ENCODE measurements at places on chromosomes 11 and 22.

GRCh38 chr11:37038911-37039310 lies 440.9 kb upstream of the RAG2 start:
- DNase-seq: no peak

GRCh38 chr11:813456-814096 lies 3.8 kb downstream of the RPLP2 start:
- no peak for DNase-seq

GRCh38 chr11:93903989-93904388 lies 53.6 kb upstream of the VSTM5 start:
- DNase-seq: no peak

DNA sequence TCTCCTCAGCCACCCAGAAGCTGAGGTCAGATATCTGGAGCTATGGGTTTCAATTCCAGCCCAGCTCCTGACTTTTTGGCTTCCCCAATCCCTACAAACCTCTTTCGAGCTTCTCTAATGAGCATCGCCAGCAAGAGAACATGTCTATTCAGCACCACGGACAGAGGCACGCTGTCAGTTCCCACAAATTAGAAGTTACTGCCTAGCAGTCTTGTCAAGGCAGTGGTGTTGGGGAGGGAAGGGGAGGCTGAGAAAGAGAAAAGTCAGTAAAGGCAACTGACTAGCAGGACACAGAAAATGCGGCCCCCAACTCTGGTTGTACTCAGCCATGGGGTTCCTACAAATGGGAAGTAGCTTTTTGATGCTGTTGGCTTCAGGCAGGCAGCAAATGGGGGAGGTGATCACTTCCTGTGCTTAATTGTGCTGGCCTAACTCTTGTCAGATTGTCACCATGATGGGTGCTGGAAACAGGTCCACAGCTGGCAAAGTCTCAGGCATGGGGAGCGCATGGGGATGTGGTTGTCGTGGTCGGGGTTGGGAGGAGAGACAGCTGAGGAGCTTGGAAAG lies 205.9 kb downstream of the ST3GAL4 start:
- DNase-seq: no peak

- no peak for DNase-seq
Observed at GRCh38 chr11:76803811-76804600, 20.9 kb downstream of the TSKU start.

DNA sequence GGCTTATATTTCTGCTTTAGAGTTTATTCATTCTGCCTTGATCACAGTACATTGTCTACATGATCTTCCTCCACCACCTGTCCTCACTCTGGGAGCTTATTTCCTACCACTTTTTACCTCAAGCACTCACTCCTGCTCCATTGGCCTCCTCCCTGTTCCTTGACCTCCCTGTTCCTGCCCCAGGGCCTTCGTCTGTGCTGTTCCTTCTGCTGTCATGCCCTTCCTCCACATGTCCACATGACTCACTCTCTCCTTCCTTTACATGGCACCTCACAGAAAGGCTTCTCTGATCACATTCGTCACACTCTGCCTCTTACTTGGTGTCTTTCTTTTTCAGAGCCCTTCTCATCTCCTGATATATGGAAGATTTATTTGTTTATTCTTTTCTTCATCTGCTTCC lies 103.0 kb downstream of the FBXO7 start:
- DNase-seq: no peak

- DNase-seq: no peak
Observed at GRCh38 chr22:49381595-49382450, 445.9 kb downstream of the BRD1 start.

DNA sequence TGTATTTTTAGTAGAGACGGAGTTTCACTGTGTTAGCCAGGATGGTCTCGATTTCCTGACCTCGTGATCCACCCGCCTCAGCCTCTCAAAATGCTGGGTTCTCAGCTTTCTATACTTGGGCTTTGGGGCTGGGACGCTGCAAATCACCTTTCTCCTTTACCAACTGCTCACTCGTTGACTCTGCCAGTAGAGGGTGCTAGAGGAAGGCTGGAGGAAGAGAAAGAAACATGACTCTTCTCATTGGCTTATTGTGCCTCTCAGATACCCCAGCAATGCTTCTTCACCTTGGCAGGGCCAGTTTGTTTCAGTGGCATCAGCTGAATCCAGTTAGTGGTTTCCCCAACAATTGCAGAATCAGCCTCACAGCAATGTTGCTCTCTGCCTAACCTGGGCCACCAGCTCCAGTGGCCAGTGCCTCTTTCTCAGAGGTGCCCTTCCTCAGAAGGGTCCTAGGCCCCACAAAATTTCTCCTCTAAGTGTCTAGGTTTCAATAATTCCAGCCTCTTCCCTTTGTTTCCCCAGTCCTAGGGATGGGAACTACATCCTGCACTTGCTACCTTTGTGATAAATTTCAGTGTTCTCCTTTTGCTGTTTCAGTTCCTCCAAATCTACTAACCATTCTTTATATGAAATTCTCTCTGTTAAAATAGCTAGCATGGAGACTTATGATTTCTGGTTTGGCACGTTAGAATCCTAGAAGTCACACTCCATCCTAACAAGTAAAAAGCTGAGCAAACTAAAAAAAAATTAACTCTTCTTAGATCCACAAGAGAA lies 71.5 kb upstream of the VSTM5 start:
- DNase-seq: peak; percentile 70

GRCh38 chr11:64461081-64461480 lies 102.1 kb downstream of the RPS6KA4 start:
- no peak for DNase-seq

DNA sequence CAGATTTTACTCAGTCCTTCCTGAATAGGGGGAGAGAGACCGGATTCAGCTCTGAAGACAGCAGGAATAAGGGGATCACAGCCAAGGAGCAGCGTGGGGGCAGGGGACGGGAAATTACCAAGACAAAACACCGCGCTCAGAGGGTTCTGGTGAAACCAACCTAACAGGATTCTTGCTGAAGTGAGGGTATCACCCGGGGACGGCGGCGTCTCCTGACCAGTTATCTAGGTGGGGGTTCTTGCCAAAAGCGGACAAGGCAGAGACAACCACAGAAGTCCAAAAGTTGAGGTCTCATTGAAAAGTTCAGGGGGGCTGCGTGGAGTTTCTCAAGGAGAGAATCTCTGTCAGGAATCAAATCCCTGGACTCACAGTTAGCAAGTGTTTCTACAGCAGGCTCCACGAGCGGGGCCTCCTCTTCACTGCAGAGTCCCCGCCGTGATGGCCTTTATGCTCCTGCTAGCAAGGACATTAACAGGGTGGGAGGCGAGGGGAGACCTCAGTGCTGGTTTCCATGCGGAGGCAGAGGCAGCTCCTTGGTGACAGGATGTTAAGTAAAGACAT lies 291.0 kb downstream of the BRD1 start:
- no peak for DNase-seq

- no peak for DNase-seq
Observed at GRCh38 chr22:42296883-42297282, 26.4 kb upstream of the TCF20 start.

GRCh38 chr11:112162761-112163546 lies 940 bp downstream of the IL18 start:
- no peak for DNase-seq

DNA sequence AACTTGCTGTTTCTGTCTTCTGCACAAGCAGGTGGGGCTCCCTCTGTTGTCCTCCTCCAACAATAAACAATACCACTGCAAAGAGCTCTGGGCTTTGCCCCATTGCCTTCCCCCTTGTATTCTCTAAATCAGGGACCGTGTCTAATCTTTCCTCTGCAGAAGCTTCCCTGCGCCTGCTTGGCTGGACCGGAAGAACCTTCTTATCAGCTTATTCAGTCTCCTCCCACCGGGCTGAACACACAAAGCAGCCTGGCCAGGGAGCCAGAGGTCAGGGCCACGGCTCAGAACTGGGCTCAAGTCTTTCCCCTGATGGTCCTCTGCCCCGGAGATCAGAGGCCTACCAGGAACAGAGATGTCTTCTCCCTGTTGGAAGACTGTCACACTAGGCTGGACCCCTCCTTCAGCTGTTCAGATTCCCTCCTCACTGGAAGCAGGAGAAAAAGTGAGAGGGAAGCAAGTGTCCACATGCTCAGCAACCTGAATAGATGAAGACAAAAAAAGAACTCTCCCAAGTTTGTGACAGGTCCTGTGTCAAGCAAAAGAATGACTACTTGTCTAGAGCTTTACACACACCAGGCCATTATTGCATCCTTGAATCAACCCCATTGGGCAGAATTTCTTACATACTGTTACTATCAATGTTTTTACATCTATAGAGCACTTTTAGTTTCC lies 63.7 kb downstream of the RAB30 start:
- DNase-seq: no peak

GRCh38 chr11:94500181-94500580 lies 6.4 kb downstream of the ANKRD49 start:
- no peak for DNase-seq

- DNase-seq: no peak
Observed at GRCh38 chr22:22684580-22685561, 40.5 kb downstream of the GGTLC2 start.

GRCh38 chr11:64263021-64263946 lies 12.0 kb downstream of the PLCB3 start:
- no peak for DNase-seq

GRCh38 chr11:9847636-9848035 lies 183.8 kb downstream of the SWAP70 start:
- no peak for DNase-seq

DNA sequence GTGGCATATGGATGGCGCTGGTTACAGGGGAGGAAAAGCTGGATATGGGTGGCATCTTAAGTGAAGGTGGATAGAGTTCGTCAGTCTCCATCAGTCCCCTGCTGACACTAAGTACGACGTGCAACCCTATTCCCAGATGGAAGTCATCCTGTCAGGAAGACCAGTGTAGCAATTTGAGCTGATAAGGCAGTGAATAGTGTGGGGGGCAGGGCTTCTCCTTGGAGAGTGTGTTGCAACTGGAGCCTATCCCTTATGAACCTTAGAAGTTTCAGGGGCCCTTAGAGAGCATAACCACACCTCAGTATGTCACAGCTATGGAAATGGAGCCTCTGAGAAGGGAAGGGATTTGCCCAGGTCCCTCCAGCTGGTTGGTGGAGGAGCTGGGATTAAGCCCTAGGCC lies 36.1 kb upstream of the ANKK1 start:
- DNase-seq: no peak

DNA sequence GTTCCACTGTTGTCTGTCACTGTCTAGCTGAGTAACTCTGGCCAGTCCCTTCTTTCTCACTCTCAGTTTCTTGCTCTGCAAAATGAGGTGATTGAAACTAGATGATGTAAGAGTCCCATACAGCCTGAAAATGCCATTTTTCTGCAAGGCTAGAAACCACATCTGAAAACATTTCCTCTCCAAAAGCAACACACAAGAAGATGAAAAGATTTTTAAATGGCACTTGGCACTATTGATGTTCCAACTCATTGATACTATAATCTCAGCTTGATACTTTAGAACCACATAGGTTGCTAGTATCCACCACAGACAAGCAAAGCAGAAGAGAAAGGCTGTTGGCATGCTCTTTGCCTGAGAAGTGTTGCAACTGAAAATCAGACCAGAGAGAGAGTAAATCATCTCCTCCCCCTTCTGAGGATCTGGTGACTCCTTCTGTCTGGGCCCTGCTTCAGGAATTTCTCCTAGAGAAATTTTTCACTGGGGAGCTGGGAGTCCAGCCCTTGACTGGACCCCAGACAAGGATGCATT lies 1217.9 kb downstream of the LRRC4C start:
- DNase-seq: no peak

- no peak for DNase-seq
Observed at GRCh38 chr11:44371706-44372105, 61.8 kb upstream of the ALX4 start.

- no peak for DNase-seq
Observed at GRCh38 chr11:126053415-126054286, 9.0 kb downstream of the CDON start.

GRCh38 chr11:67280788-67281551 lies 8.1 kb upstream of the ANKRD13D start:
- DNase-seq: no peak

GRCh38 chr11:6607190-6607795 lies 3.7 kb downstream of the ILK start:
- no peak for DNase-seq

DNA sequence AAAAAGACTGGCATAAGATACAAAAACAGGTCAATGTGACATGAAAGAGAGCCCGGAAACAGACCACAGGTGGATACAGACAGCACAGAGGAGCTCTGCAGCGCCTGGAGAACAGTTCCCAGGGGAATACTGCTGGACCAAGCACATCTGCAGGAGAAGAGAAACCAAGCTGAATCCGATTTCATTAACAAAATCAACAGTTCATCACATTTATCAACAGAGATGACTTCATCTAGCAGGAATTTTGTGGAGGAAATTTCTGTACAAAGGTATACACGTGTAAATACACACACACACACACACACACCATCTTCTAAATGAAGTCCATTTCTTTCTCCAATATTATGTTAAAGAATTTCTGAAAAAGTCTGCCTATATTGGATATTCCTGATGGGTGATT lies 17.1 kb downstream of the YPEL1 start:
- no peak for DNase-seq

GRCh38 chr11:87535513-87535912 lies 497.8 kb downstream of the TMEM135 start:
- DNase-seq: no peak

- no peak for DNase-seq
Observed at GRCh38 chr22:19995611-19996339, 20.8 kb downstream of the ARVCF start.

- no peak for DNase-seq
Observed at GRCh38 chr22:23557467-23557866, 22.6 kb downstream of the IGLL1 start.

All from iPS DF 19.7 (cell line).